ENCODE measurements at places on chromosomes 16 and 17.

DNA sequence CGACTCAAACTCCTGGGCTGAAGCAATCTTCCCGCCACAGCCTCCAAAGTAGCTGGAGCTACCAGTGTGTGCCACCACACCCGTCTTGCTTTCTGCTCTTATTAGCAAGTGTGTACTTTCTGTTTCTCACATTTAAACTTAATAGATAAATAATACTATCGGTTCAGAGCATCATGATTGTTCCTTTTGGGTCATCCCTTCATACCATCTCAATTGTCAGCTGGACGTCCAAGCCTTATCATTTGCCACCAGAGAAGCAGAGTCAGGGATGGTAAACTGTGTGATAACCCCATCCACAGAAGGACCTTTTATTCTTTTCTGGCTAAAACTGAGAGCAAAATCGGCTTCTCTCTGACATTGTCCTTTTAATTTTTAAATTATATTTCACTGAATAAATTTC lies 279.8 kb upstream of the GOT2 start:
- no peaks in the 10 kb centered on the region for H3K4me1 ChIP-seq
- no peak overlapping the region for H3K27ac ChIP-seq
- DNase-seq, result no peak
- no peak overlapping the region for H3K4me3 ChIP-seq

GRCh38 chr16:75193730-75194444 lies 13.1 kb downstream of the CTRB2 start:
- no peak overlapping the region for H3K27ac ChIP-seq
- no peaks in the 10 kb centered on the region for H3K27me3 ChIP-seq
- no peak overlapping the region for H3K4me3 ChIP-seq
- DNase-seq, result no peak
- peaks cover 7% of the 10 kb centered on the region for H3K4me1 ChIP-seq
- H3K36me3 ChIP-seq, result no peaks in the 10 kb centered on the region

DNA sequence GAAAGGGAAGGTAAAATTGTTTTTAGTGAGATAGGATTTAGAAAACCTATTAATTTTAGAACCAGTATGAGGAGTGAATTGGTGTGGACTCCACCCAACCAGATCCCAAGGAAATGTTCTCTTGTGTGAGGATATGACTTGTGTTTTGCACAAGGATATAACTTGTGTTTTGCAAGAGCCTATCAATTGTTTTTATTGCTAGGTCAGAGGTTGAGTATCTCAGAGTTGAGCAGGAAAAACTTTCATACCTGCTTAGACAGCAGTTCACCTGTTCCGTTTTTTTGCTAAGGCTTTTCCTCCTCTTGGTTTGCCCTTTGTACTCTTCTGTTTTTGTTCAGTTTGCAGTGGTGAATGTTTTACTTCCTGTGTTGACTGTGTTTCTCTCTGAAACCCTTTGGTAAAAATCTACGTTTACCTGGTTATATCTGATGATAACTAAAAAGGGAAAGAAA lies 5.1 kb downstream of the NBR1 start:
- peaks cover 7% of the 10 kb centered on the region for H3K36me3 ChIP-seq
- no peak overlapping the region for H3K4me3 ChIP-seq
- no peak overlapping the region for H3K27ac ChIP-seq
- DNase-seq, result no peak
- no peaks in the 10 kb centered on the region for H3K27me3 ChIP-seq

- no peak for DNase-seq
- no peaks in the 10 kb centered on the region for H3K36me3 ChIP-seq
- no peaks in the 10 kb centered on the region for H3K4me1 ChIP-seq
- no peaks in the 10 kb centered on the region for H3K27me3 ChIP-seq
- no peak overlapping the region for H3K27ac ChIP-seq
- no peak overlapping the region for H3K4me3 ChIP-seq
Measured at GRCh38 chr17:5553479-5553878, 30.8 kb downstream of the NLRP1 start.

DNA sequence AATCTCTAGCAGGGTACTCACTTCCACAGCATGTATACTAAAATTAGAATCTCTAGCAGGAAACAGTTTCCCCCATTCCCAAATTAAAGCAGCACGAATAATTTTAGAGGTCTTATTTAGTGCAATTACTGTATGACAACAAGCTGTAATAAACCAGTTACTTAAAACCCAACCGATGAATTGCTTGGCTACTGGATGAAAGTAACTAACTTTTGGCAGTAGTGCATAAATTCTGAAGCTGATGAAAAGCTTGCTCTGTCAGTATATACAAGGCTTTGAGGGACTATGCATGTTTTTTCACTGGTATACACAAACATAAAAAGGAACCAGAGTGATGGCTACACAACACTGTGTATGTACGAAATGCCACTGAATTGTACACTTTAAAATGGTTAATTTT lies 89.4 kb downstream of the CFDP1 start:
- H3K4me3 ChIP-seq, result no peak overlapping the region
- H3K27ac ChIP-seq, result peak overlapping the region; percentile 100
- H3K36me3 ChIP-seq, result no peaks in the 10 kb centered on the region
- no peaks in the 10 kb centered on the region for H3K27me3 ChIP-seq
- H3K4me1 ChIP-seq, result peaks cover 18% of the 10 kb centered on the region

- no peak for DNase-seq
- H3K4me1 ChIP-seq, result no peaks in the 10 kb centered on the region
- H3K27ac ChIP-seq, result no peak overlapping the region
Measured at GRCh38 chr17:47117386-47117785, 71.7 kb downstream of the CDC27 start.

DNA sequence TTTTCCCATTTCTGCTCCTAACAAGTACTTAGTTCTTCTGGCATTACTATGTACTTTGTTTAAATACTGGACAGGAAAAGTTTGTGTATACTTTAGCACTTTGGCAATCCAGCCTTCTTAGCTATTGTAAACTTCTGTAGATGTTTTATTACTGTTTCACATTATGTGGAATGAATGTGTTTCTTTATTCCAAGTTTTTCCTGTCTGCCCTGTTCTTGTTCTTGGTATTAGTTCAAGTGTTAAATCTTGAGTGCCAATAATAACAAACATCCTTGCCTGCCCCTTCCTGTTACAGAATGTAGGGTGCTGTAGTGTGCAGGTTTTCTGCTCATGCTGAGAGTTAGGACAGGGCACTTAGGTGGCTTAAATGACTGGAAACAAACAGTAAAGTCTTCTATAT lies 7.3 kb upstream of the CAPNS2 start:
- no peak overlapping the region for H3K27ac ChIP-seq
- no peaks in the 10 kb centered on the region for H3K27me3 ChIP-seq
- H3K4me3 ChIP-seq, result no peak overlapping the region
- DNase-seq, result no peak
- peaks cover 6% of the 10 kb centered on the region for H3K36me3 ChIP-seq

GRCh38 chr17:65487161-65487560 lies 74.3 kb downstream of the AXIN2 start:
- no peak overlapping the region for H3K4me3 ChIP-seq
- H3K4me1 ChIP-seq, result peaks cover 4% of the 10 kb centered on the region
- H3K36me3 ChIP-seq, result no peaks in the 10 kb centered on the region
- H3K27ac ChIP-seq, result no peak overlapping the region

DNA sequence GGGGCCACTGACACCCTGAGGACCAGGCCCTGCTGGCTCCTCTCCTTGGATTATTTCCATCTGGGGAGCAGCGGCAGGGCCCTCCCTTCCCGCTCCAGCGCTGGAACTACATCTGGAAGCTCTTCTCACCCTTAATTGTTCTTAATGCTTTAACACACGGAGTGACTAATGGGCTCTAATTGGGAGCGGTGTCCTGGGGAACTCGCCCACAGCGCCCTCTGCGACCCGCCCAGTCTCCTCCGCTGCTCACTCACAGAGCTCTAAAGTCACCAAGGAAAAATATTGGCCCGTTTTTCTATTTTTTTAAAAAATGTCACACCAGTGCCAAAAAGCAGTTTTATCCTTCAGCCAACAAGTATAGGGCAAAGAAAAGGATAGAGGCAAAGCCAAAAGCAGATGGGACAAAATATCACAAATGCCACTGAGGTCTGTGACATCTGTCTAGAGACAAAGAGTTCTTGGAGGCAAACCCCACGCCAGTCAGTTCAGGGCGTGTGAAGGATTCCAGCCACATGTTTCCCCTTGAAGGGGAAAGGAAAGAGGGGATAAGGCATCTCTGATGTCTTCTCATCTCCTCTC lies 134.7 kb downstream of the RBFOX3 start:
- no peak overlapping the region for H3K27ac ChIP-seq
- no peak overlapping the region for H3K4me3 ChIP-seq
- no peaks in the 10 kb centered on the region for H3K4me1 ChIP-seq

DNA sequence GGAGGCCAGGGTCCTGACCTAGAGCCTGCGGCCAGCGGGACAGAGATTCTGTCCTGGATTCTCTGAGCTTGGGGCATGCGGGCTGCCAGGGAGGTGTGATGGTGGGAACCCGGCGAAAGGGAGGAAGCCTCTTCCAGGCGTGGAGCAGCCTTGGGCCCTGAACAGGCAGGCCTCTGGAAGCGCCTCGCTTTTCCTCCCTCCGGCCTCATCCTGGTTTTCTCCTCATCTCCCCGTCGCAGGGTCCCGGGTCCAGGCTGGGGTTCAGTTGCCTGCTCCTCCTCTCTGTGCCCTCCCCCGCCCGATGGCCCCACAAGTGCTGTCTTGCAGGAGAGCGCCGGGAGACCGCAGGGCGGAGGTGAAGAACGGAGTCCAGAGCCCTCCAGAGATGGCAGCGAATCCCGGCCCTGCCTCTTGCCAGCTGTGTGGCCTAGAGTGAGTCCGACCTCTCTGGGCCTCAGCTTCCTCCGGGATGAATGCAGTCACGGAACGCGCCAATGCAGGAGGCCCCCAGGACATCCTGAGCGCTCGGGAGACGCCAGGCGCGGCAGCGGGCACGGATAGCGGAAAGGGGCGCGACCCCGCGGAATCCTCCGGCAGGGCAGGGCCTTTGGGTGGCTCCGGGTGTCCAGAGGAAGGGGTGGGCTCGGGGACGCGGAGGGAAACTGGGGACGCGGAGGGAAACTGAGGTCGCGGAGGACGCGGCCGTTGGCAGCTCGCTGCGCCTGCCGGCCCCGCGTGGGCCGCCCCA lies 553 bp upstream of the RAB11FIP4 start:
- peaks cover 7% of the 10 kb centered on the region for H3K4me1 ChIP-seq
- no peak overlapping the region for H3K27ac ChIP-seq
- peak overlapping the region; percentile 48 for H3K4me3 ChIP-seq
- H3K36me3 ChIP-seq, result no peaks in the 10 kb centered on the region
- DNase-seq, result peak; percentile 63
- peaks cover 22% of the 10 kb centered on the region for H3K27me3 ChIP-seq

- no peak overlapping the region for H3K4me3 ChIP-seq
- no peak overlapping the region for H3K27ac ChIP-seq
- H3K4me1 ChIP-seq, result peaks cover 41% of the 10 kb centered on the region
- H3K36me3 ChIP-seq, result peaks cover 28% of the 10 kb centered on the region
Measured at GRCh38 chr17:17075125-17075781, 33.0 kb downstream of the MPRIP start.

DNA sequence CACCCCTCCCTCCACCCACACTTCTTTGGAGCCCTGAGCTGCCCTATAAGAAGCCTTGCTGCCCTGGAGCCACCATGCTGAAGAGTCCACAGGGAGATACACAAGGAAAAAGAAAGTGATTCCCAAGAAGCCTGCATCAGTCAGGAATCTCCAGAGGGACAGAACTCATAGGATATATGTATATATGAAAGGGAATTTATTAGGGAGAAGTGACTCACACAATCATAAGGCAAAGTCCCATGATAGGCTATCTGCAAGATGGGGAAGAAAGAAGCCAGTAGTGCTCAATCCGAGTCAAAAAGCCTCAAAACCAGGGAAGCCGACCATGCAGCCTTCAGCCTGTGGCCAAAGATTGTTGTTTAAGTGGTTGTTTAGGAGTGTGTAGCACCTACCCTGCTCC lies 87.9 kb downstream of the TMEM114 start:
- no peak overlapping the region for H3K4me3 ChIP-seq
- H3K27ac ChIP-seq, result no peak overlapping the region
- no peaks in the 10 kb centered on the region for H3K36me3 ChIP-seq
- no peaks in the 10 kb centered on the region for H3K4me1 ChIP-seq

GRCh38 chr17:54537656-54538055 lies 363.0 kb upstream of the TOM1L1 start:
- no peaks in the 10 kb centered on the region for H3K4me1 ChIP-seq
- H3K36me3 ChIP-seq, result no peaks in the 10 kb centered on the region
- H3K27me3 ChIP-seq, result no peaks in the 10 kb centered on the region
- H3K27ac ChIP-seq, result no peak overlapping the region

GRCh38 chr17:78707016-78707415 lies 75.1 kb downstream of the CYTH1 start:
- no peak overlapping the region for H3K27ac ChIP-seq
- no peaks in the 10 kb centered on the region for H3K4me1 ChIP-seq
- no peak overlapping the region for H3K4me3 ChIP-seq
- no peak for DNase-seq
- no peaks in the 10 kb centered on the region for H3K27me3 ChIP-seq
- peaks cover 2% of the 10 kb centered on the region for H3K36me3 ChIP-seq

- H3K36me3 ChIP-seq, result peaks cover 2% of the 10 kb centered on the region
- no peaks in the 10 kb centered on the region for H3K27me3 ChIP-seq
- H3K27ac ChIP-seq, result no peak overlapping the region
- H3K4me3 ChIP-seq, result no peak overlapping the region
- peak; percentile 80 for DNase-seq
Measured at GRCh38 chr17:64219571-64219970, 43.5 kb downstream of the TEX2 start.

DNA sequence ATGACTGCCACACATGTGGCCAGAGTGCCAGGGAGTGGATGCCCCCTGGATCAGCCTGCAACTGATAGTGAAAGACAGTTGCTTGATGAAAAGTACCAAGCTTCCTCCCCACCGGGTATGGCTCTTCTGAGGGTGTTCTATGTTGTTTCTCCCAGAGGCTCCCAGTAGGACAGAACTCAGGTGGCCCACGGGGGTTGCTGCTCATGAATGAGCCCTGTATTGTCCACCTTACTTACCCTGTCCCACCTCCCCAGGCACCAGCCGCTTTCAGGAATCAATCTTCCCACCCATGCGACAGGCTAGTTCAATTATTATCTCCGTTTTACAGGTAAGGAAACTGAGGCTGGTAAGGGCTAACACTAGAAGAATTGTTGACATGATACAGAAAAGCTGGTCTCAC lies 34.9 kb upstream of the RGS9 start:
- no peaks in the 10 kb centered on the region for H3K36me3 ChIP-seq
- H3K4me3 ChIP-seq, result no peak overlapping the region
- H3K4me1 ChIP-seq, result peaks cover 10% of the 10 kb centered on the region
- DNase-seq, result no peak

DNA sequence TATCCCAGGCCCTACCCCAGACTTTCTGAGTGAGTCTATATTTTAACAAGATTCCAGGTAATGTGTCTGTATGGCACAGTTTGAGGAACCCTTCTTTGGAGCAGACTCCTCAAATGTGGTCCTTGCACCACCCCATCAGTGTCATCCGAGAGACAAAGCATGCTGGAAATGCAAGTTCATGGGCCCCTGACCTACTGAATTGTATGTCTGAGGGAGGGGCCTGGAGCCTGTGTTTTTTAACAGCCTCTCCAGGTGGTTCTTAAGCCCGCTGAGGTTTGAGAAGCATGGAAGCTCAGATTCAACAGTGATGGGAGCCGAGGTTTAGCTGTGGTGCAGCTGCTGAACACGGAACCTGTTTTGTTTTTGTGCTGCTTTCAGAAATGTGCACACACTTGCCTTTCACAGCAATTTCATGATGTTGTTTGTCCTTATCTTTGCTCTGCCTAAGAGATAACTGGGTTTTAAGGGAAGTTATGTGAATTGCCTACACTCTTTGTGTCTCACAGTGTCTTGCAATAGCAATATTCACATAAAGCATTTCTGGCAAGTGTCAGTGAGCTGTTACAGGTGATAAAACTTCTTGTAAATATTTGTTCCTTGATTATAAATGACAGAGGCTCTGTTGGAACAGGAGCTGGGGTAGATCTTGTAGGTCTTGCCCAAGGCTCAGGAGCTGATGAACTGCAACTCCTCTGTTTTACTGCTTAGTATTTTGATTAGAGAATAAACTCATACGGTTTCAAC lies 32.0 kb upstream of the IL34 start:
- H3K27me3 ChIP-seq, result no peaks in the 10 kb centered on the region
- no peak overlapping the region for H3K4me3 ChIP-seq
- H3K4me1 ChIP-seq, result no peaks in the 10 kb centered on the region
- H3K27ac ChIP-seq, result no peak overlapping the region

All from trophoblast cell (in vitro differentiated cells and primary cell).